Stimulated activated CD4-positive, alpha-beta T cell treated with anti-CD3 and anti-CD28 coated beads, Interleukin-15, amount 100 ng/mL, for 48 hours (primary cell): ENCODE measurements at places on chromosomes 3 and 15.

DNA sequence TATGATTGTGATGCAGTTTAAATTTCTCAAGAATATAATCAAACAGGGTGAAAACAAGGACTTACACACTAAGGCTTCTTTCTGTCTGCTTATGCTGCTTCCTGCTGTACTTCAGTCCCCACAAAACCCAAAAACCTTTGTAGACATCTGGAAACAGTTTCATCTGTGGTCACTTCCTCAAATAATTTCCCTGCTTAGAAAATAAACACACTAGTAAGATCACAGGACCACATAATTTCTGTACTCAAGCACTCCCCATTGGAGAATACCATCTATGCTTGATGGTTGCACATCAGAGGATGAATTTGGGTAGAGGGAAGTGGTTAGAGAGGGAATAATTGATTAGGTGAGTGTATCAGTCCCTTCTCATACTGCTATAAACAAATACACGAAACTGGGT, 266.2 kb downstream of the LSAMP start:
- no peak for DNase-seq

DNA sequence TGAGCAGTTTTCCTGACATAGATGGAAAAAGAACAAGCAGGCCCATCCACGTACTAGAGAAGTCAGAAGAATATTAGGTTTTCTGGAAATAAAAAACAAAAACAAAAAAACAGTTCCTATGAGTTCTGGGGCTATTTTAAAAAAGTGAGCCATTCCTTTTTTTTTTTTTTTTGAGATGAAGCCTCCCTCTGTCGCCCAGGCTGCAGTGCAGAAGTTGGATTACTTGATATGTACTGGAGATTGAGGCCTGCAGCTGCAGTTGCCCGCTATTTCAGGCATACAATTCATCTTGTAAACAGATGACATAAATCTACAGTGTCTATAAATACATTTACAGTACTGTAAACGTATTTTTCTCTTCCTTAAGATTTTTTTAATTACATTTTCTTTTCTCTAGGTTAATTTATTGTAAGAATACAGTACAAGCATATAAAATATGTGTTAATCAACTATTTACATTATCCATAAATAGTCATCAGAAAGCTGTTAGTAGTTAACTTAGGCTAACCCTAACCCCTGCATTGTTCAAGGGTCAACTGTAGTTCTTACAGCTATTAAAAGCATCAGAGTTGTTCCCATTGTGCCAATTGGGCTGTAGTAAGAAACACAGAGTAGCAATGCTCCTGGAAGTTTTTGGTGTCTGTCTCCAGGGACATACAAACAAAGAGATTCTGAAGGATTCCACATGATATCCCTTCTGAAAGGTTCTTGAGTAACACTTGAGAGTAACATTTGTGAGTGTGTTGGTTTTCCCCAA, 11.2 kb upstream of the ACTL6A start:
- no peak for DNase-seq

DNA sequence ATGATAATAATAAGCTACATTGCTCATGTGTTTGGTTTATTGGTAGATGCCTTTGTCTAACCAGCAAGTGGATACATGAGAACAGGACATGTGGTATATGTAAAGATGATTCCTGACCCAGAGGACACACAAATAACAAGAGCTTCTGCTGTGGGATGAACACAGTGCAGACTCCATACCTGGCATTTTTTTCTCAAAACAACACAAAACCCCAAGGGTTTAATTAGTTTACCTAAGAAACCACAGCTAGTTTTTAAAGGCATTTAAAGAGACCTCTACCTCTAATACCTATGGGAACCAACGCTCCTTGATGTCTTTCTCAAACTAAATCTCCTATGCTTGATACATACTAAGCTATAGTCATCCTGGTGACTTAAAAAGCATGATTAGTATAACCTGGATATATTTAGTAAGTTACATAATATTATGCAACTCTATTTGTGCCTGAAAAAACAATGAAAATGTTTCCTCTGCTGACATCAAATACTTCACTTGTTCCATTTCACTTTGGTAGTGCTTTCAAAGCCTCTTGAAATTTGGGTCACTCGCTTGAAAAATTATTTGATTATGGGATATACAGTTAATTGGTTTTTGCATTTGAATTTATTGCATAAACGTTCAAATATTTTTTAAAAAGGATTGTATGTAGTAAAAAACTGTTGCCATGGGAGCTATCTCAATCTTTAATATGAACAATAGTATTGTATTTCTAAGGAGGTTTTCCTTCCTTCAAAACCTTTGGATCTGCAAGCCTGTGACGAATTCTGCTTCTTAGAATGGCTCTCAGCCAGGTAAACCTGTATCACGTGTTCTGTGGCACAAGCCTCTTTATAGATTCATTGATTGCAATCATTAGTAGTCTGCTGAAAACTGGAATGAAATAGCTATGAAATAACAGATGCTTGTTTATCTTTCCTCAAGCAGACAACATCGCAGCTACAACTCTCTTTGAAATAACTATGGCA, 233.0 kb upstream of the KCNMB2 start:
- DNase-seq: no peak

- DNase-seq: no peak
Observed at GRCh38 chr15:92161039-92161670, 232.5 kb upstream of the ST8SIA2 start.

GRCh38 chr3:170520996-170521395, 64.9 kb downstream of the SLC7A14 start:
- no peak for DNase-seq

GRCh38 chr3:53361852-53362251, 14.5 kb upstream of the DCP1A start:
- DNase-seq: no peak

DNA sequence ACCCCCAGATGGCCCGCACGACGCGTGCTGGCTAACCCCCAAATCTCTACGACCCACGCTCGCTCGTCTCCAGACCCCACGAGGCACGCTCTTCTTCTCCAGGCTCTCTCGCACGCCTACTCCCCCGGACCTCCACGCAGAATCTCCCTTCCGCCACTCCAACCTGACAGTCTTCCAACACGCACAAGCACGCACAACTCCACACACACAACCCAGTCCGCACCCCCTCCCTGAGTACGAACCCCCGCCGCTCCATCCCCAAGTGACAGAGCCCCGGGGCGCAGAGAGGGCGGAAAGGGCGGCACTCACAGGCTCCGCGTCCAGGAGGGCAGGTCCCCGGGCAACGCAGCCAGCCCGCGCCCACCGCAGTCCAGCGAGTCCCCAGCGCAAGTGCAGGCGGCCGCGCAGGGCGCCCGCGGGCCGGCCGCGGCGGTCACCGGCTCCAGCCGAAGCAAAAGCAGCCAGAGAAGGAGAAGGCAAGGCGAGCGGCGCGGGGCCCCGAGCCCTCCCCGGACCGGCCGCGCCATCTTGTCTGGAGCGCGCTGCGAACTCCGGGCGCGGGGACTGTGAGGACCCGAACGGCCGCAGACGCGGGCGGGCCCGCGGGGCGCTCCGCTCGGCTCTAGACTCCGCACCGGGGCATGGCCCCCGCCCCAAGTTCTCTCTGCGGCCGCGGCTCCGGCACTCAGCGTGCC, 794 bp downstream of the LRIG1 start:
- peak; percentile 18 for DNase-seq

DNA sequence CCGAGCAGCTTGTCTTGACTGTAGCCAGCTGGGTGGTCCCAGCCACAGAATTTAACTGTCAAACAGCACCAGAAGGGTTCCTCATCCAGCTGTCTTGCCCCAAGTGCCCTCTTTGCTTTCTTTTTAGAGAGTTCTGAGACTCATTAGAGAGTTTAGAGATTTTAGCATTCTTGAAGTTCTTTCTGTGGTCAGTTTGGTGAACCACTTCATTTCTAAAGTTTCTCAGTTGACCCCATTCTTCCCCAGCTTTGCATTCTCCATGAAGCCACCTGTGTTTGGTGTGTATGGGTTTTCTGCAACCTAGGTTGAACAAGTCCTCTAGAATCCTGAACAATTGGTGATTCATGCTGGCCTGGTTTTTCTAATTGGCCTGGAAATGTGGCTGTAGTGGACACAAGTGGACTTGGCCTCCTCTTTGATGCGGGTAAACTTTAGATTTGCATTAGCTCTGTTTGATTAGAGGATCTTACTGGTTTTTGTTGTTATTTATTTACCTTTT, 33.7 kb downstream of the FLNB start:
- no peak for DNase-seq

- DNase-seq: no peak
Observed at GRCh38 chr15:90307661-90308060, 42.2 kb downstream of the NGRN start.

GRCh38 chr3:151933234-151933853, 59.9 kb downstream of the SUCNR1 start:
- DNase-seq: no peak

GRCh38 chr3:60917141-60917540, 334.1 kb downstream of the FHIT start:
- DNase-seq: no peak

- DNase-seq: no peak
Observed at GRCh38 chr3:47890126-47890827, 87.3 kb downstream of the DHX30 start.

DNA sequence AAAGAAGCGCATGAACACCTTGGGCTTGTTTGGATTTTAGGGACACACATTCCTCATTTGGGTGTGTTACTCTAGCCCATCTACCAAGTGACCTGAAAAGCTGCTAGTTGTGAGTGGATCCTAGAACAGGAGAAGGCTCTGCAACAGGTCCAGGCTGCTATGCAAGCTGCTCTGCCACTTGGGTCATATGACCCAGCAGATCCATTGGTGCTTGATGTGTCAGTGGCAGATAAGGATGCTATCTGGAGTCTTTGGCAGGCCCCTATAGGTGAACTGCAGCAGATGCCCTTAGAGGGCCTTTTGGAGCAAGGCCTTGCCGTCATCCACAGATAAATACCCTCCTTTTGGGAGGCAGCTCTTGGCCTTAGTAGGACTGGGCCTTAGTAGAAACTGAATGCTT, 53.2 kb downstream of the PAQR5 start:
- no peak for DNase-seq

DNA sequence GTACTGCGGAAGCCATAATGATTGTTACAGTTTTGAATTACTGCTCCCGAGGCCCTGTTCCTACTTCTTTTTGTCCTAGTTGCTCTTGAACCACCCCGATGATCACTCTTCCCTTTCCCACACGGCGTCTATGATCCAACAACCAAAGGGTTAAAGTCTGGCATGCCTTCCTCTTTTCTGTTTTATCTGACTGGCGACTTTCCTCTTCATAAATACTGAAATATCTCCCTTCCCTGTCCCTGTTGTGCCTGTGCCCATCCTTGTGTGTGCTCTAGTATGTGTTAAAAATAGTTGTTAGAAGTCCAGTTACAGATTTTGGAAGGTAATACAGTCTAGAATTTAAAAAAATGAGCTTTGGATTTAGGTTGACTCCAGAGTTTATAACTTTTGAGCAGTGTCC, 83.6 kb downstream of the AKAP13 start:
- DNase-seq: no peak

GRCh38 chr15:85589851-85590250, 204.9 kb downstream of the KLHL25 start:
- no peak for DNase-seq

DNA sequence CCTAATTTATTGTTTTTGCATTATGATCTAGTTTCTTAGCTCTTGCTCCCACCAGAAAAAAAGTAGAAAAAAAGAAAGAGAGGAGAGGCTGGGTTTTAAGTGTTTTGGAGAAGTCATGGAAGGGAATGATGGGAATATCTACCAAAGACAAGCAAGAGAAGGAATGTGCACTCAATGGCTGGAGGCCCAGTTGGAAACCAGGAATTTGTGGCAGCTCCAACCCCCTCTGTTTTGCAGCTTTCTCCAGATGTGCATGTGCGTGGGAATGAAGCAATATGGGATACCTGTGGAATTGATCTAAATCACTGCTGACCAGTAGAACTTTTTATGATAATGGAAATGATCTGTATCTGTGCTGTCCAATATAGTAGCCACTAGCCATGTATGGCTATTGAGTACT, 27.1 kb downstream of the EIF2AK4 start:
- DNase-seq: no peak

GRCh38 chr3:133408366-133408765, 8.5 kb downstream of the BFSP2 start:
- DNase-seq: no peak

DNA sequence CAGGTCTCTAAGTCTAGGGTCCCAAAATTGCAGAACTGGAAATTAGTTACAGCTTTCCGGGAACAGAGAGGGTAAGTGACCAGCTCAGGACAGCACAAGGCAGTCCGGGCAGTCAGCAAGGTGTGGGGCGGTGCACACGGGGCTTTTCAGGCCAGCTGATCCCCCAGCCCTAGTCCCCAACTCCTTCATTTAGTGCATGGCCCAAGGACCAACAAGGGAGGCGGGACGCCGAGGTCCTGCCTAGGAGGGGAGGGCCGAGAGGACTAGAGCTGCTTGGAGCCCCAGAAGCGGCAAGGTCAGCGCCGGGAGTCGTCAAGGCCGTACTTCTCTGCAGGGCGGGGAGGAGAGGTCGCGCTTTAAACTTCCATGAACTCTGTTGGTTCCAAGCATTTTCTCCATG, 2.0 kb upstream of the PDE8A start:
- no peak for DNase-seq

DNA sequence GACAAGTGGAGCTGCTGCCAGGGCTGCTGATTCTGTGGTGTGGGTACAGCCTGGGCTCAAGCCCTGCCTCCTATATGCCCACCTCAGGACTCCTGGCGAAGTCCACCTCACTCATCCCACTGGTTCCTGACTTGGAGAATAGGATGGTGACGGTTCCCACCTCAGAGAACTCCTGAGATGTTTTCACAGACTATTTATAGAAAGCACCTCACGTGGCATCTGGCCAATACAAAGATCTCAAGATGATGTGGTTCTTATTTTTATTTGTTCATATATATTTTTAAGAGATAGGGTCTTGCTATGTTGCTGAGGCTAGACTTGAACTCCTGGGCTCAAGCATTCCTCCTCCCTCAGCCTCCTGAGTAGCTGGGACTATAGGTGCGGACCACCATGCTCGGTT, 236.9 kb upstream of the BHLHE40 start:
- no peak for DNase-seq

GRCh38 chr15:72389231-72389630, 8.9 kb upstream of the TMEM202 start:
- no peak for DNase-seq

- DNase-seq: no peak
Observed at GRCh38 chr3:37907906-37908305, 46.2 kb downstream of the CTDSPL start.

GRCh38 chr15:78804391-78804792, 6.9 kb downstream of the ADAMTS7 start:
- DNase-seq: no peak

- no peak for DNase-seq
Observed at GRCh38 chr3:23886311-23886710, 30.5 kb downstream of the NKIRAS1 start.

DNA sequence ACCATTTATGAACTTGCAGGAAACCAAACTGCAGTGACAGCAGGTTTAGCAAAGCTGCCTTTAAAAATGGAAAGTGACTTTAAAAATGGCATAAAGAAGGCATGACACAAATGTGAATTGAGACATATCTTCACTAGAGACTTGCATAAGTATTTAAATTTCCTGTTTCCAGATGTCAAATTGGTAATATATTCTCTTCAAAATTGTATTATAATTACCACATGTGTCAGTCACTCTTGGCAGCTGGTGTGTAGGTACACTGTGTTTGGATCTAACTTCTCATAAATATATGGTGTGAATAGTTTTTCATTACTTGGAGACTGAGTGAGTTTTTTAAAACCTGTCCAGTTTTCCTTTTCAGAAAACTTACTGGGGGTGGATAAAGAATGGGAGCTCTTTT, 636.2 kb upstream of the SGO1 start:
- no peak for DNase-seq

GRCh38 chr15:66706840-66707239, 4.8 kb downstream of the SMAD6 start:
- no peak for DNase-seq

GRCh38 chr3:105157766-105158085, 209.0 kb upstream of the ALCAM start:
- DNase-seq: no peak
